Subcutaneous adipose tissue (tissue), 4 donors: ENCODE measurements at places on chromosomes 11 and 22. TPM values are rescaled to one million over a fixed set of nuclear protein-coding genes. Genes with fewer than 3 reads are reported as not detected.

Gene HEPN1
- not detected for total RNA-seq

Gene TMEM25
- total RNA-seq = 6.8 TPM

Gene KMT5B
- 36.8 TPM for total RNA-seq

Gene MIAT
- 1.2 TPM for total RNA-seq

Gene ALDH3B1
- 43.5 TPM for total RNA-seq

Gene YDJC
- 4.7 TPM for total RNA-seq

Gene SYTL2
- 27.7 TPM for total RNA-seq

Gene RAB36
- total RNA-seq = 0.49 TPM

Gene OR6A2
- total RNA-seq = 0.33 TPM

Gene TSKU
- total RNA-seq = 385 TPM

Gene NAP1L4
- 94.5 TPM for total RNA-seq

Gene SLC25A18
- 12.8 TPM for total RNA-seq

Gene FGF4
- total RNA-seq = not detected

Gene KCNK4
- not detected for total RNA-seq

Gene GAB4
- not detected for total RNA-seq

Gene VSTM5
- not detected for total RNA-seq

Gene GP1BB
- 0.34 TPM for total RNA-seq

Gene OR51B2
- total RNA-seq = not detected

Gene PRODH
- 2.2 TPM for total RNA-seq

Gene OVCH2
- not detected for total RNA-seq

Gene GDPD4
- not detected for total RNA-seq
